Chondrocyte (in vitro differentiated cells): ENCODE measurements at places on chromosomes 11 and 22. TPM values are rescaled to one million over a fixed set of nuclear protein-coding genes. Genes with fewer than 3 reads are reported as not detected.

- peak; percentile 90 for DNase-seq
Observed at GRCh38 chr11:85935751-85936150, 80.6 kb downstream of the CCDC83 start.

DEFB131B gene
- not detected in 3 replicates for total RNA-seq

DNA sequence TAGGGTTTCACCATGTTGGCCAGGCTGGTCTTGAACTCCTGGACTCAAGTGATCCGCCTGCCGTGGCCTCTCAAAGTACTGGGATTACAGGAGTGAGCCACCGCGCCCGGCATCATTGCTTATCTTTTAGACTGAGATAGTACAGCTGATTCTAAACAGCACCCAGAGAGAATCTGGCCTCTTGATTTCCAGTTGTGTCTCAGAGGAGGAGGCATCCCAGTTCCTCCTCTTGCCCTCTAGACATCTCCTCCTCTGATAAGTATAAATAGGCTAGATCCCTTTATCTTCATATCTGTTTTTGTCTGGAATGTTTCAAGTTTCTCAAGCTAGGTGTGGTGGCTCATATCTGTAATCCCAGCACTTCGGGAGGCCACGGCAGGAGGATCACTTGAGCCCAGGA is 7.0 kb downstream of the MARK2 start:
- peak; percentile 68 for DNase-seq

DNA sequence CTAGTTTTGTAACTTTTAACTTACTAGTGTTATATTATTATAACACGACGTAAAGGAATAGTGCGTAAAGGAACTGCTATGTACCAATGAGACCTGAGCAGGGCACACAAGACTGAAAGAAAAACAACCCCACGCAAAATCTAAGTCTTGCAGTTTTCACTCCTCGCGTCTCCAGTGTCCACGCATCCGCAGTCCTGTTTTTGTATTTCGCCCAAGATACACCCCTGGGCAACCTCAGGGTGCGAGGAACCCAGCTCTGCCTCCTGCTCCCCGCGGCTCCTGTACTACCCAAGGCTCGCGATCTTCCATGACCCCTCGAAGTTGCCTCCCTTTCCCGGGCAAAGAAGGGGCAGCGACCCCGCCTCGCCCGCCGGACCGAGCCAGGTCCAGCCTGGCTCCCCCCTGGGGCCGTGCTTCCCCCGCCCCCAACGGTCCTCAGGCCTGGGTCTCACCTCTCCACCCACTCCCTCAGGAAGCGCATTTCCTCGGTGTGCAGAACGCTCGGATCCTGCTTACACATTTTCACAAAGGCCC is 393 bp downstream of the ST13 start:
- no peak for DNase-seq

DNA sequence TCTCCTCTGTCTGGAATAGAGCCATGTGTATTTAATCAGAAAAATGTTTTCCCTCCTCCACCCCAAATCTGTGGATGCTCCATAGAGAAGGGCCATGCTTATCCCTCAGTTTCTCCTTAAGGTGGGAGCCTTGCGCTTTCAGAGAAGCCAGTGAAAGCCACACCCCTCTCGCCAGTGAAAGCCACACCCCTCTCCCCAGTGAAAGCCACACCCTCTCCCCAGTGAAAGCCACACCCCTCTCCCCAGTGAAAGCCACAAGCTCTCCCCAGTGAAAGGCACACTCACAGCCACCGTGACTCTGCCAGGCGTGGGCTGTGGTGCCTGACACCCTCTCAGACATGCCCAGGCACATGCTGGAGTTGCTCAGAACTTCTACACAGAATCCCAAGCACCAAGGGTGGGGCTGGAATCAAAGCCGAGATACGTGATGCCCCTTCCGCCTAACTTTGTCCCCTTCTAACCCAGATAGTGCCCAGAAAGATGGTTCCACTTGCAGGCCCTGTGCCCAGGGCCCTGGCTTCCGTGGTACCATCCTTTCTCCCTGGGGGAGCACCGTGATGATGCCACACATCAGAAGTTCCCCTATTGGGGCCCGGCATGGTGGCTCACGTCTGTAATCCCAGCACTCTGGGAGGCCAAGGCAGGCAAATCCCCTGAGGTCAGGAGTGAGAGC is 16.5 kb upstream of the PRR5 start:
- no peak for DNase-seq

- DNase-seq = no peak
Observed at GRCh38 chr11:118528511-118528910, 1.2 kb downstream of the TTC36 start.

DNA sequence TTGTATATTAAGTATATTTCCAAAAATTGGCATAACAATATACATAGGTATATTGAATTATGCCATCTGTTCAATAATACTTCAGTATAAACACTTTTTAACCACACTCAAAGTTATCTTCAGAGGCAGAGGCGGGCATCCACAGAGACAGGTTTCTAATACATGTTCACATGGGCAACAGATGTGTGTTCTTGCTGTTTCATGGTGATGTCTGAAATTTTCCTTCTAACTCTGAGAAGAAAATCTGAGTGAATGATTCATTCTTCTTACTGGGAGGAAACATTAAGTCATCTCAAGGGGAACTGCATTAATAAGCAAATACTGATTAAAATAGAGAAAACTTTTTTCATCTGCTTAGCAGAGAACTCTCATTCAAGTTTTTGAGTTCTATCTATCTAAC is 1074.5 kb downstream of the LRRC4C start:
- DNase-seq = no peak

GRCh38 chr22:24429411-24430365 is 2.3 kb downstream of the ADORA2A start:
- DNase-seq = peak; percentile 90

TMEM191C gene
- total RNA-seq = 0.49 to 1.7 TPM (median 1.5 TPM) in 3 replicates

- DNase-seq = no peak
Observed at GRCh38 chr11:104142698-104143097, 21.2 kb downstream of the PDGFD start.

MEI1 gene
- total RNA-seq = 0.40 to 0.85 TPM in 2 of 3 replicates, not detected in the other

DNA sequence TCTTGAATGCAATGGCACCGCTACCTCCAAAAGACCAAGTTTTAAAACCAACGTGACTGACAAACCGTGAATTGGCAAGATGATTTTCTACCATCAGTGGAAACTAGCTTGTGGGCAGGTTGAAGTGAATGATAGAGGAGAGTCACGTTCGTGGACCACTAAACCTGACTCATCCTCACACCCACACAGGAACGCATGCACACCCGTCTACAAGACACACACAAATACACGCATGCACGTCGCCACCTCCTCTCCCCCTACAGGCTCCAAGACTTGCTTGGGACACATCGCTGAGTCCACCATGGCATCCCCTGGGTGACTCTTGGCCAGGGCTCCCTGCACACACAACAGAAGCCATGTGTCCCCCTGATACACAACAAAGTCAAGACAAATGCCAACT is 14.4 kb downstream of the TMPRSS6 start:
- no peak for DNase-seq

MRGPRE gene
- not detected in 3 replicates for total RNA-seq

DNA sequence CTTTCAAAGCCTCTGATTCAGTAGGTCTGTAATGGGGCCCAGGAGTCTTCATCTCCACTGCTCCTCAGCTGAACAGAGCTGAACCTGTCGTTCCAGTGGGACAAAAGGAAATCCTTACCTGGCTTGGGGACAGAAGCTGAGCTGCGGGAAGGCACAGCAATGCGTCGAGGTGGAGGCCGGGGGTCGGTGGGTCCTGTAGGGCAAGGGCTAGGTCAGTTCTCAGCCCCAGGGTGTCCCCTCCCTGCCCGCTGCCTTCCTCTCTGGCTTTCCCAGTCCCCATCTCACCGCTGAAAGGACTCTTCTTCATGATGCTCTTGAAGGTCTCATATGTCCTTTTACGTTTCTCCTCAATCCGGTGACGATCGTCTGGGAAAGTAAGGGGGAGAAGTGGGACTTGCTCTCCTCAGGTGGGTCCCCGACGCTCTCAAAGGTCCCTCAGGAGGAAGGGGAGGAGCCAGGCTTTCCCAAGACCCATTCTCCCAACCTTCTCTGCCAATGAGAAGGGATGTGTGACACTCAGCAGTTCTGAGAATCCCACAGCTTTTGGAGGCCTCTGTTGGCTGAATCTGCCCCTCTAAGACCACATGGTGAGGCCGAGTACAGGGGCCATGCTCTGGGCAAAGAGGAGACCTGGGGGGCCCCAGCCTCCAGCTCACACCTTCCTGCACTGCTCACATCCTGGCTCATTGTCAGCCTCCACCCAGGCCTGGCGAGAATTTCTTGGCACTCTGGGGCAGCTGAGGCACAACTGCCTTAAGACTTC is 7.0 kb downstream of the RELA start:
- DNase-seq = no peak

SPTBN2 gene
- 13.2 to 18.6 TPM (median 15.7 TPM) in 3 replicates for total RNA-seq

TMA7B gene
- total RNA-seq = not detected in 3 replicates

GRCh38 chr11:35377262-35377661 is 42.1 kb downstream of the SLC1A2 start:
- no peak for DNase-seq

LARGE2 gene
- total RNA-seq = not detected in 3 replicates

DNA sequence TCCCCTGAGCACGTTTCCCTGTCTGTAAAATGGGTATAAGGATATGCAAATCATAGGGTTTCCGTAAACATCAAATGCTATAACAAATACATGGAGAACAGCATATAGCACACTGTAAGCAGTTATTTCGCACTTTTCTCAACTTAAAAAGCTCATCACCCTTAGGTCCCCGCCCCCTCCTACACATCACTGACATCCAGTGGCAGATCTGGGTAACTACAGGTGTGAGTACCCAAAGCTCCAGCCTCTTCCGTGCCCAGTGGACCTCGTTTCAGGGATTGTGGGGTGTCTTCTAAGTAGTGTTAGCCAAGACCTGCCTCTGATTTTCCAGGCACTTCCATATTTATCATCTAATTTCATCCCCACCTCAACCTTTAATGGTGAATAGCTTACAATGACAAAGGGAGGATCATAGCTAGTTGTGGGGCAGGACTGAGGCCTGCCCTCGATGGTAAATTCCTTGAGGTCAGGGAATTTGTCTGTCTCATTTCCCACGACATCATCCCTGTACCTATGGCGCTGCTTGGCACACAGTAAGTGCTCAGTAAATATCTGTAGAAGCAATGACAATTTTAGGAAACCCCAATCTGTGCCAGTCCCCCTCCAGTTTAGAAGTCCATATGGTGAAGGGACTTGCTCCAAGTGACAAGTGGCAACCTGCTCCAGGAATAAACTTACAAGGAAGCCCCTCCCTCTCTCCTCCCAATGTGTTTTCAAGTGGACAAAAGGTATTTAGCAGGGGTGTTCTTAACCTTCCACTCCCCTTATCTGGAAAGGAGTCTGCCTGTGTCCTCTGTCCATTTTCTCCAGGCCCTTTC is 340.5 kb downstream of the TENM4 start:
- DNase-seq = no peak

TEX54 gene
- 0.65 TPM in 1 of 3 replicates, not detected in the others for total RNA-seq

TP53I11 gene
- 50.1 to 97.5 TPM (median 96.9 TPM) in 3 replicates for total RNA-seq

LRRN4CL gene
- total RNA-seq = 0.20 to 0.51 TPM (median 0.21 TPM) in 3 replicates
